ENCODE measurements at places on chromosomes 12 and 14. TPM values are rescaled to one million over a fixed set of nuclear protein-coding genes. Genes with fewer than 3 reads are reported as not detected.

DNA sequence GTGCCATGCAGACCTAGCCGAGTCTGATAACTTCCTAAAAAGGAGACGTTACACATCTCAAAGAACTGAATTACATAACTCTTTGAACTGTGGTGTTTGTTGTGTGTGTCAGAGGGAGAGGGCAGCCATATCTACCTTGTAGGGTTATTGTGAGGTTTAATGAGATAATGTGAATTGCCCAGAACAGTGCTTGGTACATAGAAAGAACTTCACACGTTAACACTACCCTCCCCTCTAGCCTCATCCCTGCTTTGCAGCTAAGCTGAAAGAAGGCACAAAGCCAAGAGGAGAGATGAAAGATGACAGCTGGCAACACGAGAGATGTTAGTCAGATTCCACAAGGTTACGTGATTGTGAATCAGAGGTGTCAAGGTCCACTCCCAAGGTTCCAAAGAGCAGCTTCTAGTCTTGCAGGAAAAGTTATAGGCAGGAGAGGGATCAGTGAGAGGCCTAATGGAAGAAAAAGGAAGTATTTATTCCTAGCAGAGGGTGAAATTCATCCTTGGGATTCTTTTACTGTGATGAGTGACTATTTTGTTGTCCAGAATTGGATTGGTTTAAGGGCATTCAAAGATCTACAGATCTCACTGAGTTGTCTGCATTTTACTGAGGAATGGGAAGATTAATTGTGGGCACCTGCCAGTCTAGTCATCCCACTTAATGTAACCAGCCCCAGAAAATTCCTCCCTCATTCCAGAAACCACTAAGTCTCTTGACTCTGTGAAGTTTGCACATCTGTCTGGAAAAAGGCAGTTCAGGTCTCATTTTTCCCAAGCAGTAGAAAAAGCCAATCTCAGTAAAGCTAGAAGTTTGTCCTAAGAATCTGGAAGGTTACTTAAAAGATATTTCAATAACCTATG, 25.9 kb upstream of the WNK1 start:
- no peak overlapping the region for H3K4me3 ChIP-seq
- DNase-seq: no peak
- H3K36me3 ChIP-seq: no peaks in the 10 kb centered on the region
- H3K4me1 ChIP-seq: no peaks in the 10 kb centered on the region
- no peak overlapping the region for H3K27ac ChIP-seq

- DNase-seq: no peak
- H3K36me3 ChIP-seq: no peaks in the 10 kb centered on the region
- no peak overlapping the region for H3K4me3 ChIP-seq
These were observed 7.9 kb downstream of the GALNT9 start for GRCh38 chr12:132321321-132322118.

MIP gene
- total RNA-seq: not detected

RNASE4 gene
- 50.7 TPM for total RNA-seq

HAL gene
- not detected for total RNA-seq

GRCh38 chr12:42370013-42370412, 44.0 kb downstream of the PPHLN1 start:
- DNase-seq: no peak
- H3K27me3 ChIP-seq: no peaks in the 10 kb centered on the region
- no peak overlapping the region for H3K27ac ChIP-seq

DNA sequence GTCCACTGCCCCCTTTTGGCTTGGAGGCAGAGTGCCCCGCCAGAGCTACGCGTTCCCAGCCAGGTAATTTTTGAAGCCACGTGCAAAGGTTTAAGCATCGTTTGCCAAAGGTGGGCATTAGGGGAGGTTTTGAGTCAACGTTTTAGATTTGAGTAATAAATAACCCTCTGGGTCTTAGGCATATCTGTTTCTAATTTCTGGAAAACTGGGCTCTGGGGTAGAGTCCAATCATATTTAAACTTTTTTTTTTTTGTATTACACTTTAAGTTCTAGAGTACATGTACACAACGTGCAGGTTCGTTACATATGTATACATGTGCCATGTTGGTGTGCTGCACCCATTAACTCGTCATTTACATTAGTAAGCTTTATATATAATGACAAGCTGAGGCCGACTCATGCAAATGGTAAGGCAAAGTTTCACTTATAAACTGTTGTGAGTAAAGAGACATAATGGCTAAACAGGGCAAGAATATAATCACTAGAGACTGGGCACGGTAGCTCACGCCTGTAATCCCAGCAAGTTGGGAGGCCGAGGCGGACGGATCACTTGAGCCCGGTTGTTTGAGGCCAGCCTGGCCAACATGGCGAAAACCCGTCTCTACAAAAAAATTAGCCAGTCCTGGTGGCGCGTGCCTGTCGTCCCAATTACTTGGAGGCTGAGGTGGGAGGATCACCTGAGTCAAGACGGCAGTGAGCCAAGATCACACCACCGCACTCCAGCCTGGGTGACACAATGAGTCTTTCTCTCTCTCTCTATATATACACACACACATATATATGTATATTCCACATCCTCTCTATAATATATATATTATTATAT, 491 bp upstream of the NR2C1 start:
- H3K27me3 ChIP-seq: no peaks in the 10 kb centered on the region
- H3K36me3 ChIP-seq: no peaks in the 10 kb centered on the region

GRCh38 chr12:74321381-74321780, 216.3 kb upstream of the ATXN7L3B start:
- no peak overlapping the region for H3K4me3 ChIP-seq
- H3K27me3 ChIP-seq: no peaks in the 10 kb centered on the region
- H3K4me1 ChIP-seq: no peaks in the 10 kb centered on the region
- H3K27ac ChIP-seq: no peak overlapping the region
- DNase-seq: no peak
- no peaks in the 10 kb centered on the region for H3K36me3 ChIP-seq

DNA sequence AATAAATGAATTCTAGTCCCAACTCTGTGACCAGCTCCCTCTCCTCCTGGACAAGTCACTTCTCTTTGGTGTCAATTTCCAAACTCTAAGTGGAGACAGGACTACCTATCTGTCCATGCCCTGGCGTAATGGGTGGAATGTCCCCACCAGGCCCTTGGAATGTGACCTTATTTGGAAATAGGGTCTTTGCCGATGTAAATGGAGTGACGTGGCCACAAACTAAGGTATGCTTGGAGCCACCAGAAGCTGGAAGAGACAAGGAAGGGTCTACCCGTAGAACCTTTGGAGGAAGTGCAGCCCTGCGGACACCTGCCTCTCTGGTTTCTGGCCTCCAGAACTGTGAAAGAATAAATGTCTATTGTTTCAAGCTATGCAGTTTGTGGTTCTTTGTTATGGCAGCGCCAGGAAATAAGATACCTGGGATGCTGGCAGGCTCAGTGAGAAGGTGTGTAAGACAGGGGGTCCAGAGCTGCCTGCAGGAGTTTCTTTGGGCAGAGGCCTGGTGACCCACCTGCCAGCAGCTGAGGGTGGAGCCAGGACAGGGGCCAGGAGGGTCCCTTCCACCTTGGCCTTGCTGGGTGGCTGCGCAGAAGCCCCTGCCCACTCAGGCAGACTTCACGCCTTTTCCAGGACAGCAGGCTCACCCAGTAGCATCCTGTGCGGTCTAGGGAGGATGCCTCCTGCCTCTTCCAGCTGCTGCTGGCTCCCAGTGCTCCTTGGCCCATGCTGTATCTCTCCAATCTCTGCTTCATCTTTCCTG, 45.8 kb downstream of the ARL6IP4 start:
- peaks cover 3% of the 10 kb centered on the region for H3K36me3 ChIP-seq
- H3K27me3 ChIP-seq: no peaks in the 10 kb centered on the region
- H3K4me3 ChIP-seq: no peak overlapping the region
- no peak overlapping the region for H3K27ac ChIP-seq
- no peaks in the 10 kb centered on the region for H3K4me1 ChIP-seq
